ENCODE measurements at places on chromosomes 11 and 22.

DNA sequence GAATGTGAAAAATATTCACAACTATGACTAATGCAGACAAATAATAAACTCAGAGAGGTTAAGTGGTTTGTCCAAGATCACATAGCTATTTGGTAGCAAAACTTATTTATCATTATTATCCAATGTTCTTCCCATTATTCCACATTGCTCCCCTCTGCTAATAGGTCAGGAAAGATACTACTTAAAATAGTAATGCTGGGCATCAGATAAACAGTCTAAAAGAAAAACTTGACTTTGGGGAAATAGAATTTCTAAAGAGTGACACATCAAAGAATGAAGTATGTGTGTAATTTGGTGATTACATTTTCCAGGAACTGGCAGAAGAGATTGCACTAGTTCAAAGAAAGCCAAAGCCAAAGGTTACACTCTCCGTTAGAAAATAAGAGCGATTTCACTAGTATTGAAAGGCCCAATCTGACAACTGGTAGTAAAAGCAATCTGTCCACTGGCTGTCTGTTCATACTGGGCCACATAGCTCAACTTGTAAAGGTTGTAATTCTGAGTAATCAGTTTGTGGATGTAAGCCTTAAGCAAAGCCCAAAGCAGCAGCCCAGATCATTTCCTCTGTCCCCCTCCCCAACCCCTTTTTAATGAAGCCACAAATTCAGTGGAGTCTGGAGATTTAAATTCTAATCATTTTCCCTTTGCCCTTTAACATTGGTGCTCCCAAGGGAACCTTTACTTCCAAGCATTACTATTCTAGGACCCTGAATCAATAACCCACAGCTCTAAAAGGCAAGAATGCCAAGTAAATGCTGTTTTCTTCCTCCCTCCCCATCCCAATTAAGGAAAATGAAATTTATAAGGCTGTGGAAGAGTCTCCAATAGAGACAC, 283.5 kb downstream of the TTC28 start:
- DNase-seq = no peak

DNA sequence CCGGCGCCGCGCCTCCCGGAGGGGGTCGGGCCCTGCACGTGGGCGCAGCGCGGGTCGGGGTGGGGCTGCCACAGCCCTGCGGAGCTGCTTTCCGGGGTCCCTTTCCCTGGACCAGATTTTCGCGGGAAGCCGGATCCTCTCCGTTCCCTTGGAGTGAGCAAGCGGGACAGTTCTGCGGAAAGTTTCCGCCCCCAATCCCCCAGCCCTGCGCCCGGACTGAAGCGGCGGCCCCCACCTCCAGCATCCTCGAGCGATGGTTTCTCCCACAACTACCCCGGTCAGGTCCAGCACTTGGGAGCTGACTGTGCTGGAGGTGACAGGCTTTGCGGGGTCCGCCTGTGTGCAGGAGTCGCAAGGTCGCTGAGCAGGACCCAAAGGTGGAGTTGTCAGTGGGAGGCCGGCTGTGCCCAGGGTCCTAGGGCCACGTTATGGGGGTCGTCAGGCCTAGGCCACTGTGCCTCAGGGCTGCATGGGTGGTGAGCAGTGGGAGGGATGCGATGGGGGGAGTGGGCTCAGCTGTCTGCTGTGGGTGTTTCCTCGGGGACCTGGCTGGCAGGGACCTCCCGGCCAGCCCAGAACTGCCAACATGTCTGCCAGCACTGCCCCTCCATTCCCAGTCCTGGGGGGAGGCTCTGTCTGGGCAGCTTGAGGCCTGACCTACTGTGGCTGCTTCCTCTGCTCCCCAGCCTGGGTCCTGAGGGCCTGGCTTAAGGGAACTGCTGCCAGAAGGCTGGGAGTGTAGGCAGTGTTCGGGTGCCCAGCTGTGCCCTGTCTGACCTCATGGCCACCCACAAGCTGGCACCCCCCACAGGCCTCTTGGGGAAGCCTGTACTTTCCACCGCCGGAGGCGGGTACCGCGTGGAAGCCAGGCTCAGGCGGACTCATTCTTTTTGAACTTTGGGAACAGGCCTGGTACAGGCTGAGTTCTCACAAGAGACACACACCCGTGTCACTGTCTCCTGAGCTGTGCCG, 726 bp downstream of the ST3GAL4 start:
- DNase-seq = peak; percentile 22

- no peak for DNase-seq
Measured at GRCh38 chr11:120306519-120307242, 18.4 kb upstream of the TLCD5 start.

GRCh38 chr22:46119093-46119728, 31.1 kb upstream of the PPARA start:
- no peak for DNase-seq

GRCh38 chr11:65777241-65777640, 3.5 kb downstream of the AP5B1 start:
- no peak for DNase-seq

DNA sequence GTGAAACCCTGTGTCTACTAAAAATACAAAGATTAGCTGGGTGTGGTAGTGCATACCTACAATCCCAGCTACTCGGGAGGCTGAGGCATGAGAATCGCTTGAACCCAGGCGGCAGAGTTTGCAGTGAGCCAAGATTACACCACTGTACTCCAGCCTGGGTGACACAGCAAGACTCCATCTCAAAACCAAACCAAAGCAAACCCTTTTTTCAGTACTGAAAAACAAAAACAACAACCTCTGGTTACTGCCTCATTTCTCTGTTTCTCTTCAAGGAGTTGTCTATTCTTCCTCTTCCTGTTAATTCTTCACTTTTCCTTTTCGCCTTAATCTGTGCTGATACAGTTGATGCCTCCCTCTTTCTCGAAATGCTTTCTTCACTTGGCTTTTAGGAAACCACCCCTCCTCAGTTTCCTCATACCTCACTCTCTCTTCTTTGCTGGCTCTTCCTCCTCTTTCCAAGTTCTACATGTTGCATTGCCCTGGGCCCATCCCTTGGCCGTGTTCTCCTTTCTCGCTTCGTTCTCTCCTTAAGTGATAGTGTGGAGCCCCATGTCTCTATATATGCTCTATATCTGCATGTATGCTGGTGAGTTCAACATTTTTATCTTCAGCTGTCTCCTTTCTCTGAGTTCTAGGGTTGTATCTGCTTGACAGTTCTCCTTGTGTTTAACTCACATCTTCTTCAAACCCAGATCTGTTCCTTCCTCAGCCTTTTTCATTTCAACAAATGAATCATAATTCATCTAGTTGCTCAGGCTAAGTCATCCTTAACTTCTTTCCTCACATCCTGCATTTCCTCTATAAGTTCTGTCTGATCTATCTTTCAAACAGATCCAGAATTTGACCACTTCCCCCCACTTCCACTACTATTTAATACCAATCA, 37.1 kb downstream of the NUCB2 start:
- no peak for DNase-seq

- peak; percentile 22 for DNase-seq
Measured at GRCh38 chr11:94183886-94184264, 55.2 kb downstream of the PANX1 start.

GRCh38 chr22:39624501-39624821, 53.9 kb downstream of the CACNA1I start:
- no peak for DNase-seq

- no peak for DNase-seq
Measured at GRCh38 chr22:30969532-30970355, 679 bp downstream of the TUG1 start.

DNA sequence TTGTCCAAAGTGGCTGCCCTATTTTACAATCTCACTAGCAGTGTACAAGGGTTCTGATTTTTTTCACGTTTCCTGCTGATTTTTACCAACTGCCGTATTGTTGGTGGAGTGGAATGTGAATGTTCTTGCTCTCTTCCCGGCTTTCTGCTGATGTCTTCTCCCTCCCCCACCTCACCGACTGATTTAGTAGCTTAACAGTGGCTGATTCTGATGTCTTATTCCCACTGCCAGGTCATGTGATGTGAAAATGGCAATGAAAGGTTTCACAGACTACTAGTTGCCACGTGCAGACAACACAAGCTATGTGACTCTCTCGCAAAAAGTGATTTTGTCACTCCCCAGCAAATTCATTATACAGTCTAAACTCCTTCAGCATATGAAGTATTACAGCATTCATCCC, 17.3 kb upstream of the NEU3 start:
- DNase-seq = no peak

- DNase-seq = no peak
Measured at GRCh38 chr22:38718414-38718813, 12.7 kb downstream of the GTPBP1 start.

DNA sequence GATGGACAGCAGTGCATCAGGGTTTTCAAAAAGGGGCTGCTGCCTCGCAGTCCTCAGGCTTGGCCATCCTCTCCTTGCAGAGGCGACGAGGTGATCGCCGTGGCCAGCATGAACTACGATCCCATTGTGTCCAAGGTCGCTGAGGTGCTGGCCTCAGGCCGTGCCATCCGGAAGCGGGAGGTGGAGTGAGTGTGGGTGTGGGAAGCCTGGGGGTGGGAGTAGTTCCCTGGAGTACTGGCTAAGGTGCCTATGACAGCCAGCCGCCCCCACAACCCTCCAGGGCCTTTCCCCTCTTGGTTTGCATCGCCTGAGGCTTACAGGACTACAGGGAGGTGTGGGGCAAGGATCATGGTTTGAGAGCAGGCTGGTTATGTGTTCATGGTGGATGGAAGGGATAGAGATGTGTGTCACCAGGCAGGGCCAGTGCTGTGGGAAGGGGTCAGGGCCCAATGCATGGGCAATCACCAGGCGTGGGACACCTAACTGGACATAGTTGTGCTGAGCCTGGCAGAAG, 2.1 kb upstream of the LZTR1 start:
- no peak for DNase-seq

- DNase-seq = no peak
Measured at GRCh38 chr22:42939941-42940653, 74.9 kb downstream of the PACSIN2 start.

DNA sequence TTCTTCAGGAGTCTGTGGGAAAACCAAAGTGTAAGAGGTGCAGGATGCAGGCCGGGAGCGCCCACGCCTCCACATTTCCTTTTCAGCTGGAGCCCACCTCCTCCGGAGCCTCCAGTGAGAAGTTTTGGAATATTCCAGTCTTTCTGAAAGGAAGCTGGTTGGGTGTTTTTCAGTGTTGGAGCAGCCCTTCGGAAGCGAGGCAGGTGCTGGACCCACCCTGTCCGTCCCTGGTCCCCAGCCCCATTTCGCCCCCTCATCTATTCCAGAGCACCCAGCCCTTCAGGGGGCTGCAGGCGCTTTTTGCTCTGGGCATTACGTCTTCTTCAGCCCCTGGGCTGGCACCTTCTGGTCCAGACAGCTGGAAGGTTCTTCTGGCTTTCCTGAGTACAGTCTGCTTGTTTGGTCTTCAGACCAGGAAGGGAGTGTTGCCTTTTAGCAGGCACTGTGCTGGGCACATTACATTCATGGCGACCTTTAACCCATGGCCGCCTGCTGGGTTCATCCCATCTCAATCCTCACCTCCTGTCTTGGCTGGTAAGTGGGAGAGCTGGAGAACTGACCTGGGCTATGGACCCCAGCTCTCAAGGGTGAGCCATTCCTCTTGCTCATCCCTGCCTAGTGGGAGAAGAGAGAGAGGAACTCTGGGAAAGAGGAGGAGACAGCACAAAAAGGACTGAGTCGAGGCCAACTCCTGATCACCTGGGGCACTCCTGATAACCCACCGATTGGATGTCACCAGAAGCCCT, 710 bp upstream of the THY1 start:
- DNase-seq = no peak

DNA sequence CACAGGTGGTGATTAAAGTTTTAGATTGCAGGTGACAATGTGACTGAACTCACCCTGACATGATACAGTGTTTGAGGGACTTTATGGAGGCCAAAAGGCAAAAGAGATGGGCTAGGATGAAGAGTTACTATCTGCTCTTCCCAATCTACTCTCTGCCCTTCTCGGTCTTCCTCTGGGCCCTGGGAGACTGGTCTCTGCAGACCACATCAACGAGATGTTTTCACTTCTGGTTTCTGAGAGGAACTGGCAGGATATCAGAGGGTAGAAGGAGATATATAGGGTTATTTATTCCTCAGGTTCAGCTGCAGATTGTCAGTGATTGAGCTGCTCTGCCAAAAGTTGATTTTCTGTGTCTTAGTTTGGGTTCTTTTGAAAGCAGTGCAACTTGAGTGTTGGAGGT, 32.4 kb upstream of the CD44 start:
- DNase-seq = no peak

DNA sequence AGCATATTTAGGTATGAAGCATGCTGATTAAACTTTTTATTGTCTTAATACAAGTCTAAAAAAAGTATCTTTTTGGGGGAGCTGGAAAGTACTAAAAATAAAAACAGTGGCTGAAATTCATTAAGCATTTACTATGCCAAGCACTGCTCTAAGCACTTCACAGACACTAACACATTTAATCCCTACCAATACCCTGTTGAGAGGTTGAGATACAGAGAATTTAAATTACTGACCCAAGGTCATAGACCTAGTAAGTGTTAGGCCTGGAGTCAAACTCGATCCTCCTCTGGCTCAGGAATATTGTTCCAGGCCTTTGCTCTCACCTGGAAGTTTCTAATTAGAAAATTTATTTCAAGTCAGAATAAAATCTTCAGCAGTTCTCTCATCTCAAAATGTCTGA, 18.6 kb downstream of the BDNF start:
- DNase-seq = no peak

DNA sequence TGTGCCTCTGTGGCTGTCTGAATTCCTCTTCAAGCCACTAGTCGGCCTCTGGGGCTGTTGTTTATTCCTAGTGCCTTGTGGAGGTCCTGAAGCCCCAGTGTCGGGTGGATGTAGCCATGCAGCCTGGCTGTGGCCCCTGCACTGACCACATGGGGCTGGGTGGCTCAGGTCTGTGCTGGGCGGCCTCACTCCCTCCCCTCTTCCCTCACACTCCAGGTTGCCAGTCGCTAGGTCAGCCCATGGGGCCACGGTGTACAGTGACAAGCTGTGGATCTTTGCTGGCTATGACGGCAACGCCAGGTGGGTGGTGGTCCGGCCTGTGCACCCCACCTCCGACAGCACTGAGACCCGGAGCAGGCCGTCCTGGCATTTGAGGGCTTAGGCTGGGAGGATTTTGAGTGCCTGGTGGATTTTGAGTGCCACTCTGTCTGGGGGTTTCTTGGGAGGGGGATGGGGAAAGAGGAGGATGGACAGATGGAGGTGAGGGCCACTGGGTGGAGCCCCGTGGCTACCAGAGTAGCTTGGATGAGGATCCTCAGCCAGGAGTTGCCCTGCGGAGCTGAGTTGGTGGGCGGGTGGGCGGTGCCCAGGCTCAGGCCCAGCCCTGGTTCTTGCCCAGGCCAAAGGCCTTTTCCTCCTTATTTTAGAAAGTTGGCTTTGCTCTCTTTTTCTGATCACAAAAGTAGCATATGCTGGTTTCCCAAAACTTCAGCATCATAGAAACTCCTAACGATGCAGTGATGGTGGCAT, 6.7 kb downstream of the LZTR1 start:
- DNase-seq = no peak
